ENCODE measurements at places on chromosomes 5 and 9.

- DNase-seq = no peak
Measured at GRCh38 chr9:120914953-120915352, 11.6 kb downstream of the TRAF1 start.

GRCh38 chr5:155936520-155937406 is 390.2 kb upstream of the SGCD start:
- DNase-seq = no peak

DNA sequence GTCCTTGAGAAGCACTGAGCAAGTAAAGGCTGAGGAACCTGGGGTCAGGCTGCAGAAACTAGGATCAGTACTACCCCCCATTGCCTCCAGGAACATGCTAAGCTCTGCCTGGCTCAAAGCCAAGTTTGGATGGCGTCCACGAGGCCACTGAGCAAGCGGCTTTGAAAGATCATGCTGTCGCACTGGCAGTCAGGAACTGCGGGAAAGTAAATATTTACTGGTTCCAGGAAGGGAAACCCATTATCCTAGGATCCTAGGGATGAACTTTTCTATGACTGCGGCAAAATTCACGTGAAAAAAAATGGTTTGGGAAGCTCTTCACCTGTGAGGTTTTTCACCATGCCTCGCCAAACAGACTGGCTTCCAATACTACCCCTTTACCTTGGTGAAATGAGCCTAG is 75.3 kb upstream of the PJA2 start:
- DNase-seq = no peak

GRCh38 chr5:139717221-139717620 is 69.1 kb downstream of the CXXC5 start:
- no peak for DNase-seq

DNA sequence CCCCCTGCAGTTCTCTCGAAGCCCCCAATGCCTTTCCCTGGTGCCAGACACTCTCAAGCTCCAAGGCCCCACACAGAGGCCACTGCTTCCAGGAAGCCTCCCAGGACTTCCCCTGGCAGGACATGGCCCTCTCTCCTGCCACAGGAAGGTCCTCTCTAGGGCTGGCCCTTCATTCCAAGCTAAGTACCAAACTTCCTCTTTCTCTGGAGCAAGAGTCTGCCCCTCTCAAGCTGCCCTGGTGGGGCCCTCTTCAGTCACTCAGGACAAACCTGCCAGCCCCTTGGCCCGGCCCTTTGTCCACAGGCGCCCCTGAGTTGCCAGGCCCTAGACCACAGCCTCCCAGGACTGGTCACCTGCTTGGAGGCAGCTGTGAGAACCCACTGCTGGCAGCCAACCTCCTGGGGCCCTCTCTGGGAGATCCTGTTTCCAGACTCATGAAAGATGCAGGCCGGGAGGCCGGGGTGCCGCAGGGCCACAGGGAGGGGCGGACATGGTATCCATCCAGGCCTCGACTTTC is 6.6 kb downstream of the NINJ1 start:
- DNase-seq = no peak

GRCh38 chr5:14818931-14819790 is 52.4 kb downstream of the ANKH start:
- no peak for DNase-seq

DNA sequence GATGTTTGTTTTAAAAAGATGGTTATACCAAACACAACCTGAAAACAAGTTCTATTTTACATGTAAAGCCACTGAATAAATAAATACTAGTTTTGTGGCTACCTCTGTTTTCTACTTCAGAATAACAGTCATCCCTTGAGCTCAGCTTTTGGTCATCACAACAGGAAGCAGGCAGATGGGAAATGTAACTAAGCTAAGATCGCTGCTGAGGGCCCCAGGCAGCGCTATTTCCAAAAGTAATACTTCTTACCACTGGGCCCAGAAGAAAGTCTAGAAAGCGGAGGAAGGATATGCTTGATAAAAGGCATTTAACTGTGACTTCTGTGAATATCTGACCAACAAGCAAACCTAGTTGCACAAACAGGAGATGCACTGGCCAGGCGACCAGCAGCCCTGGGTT is 61.4 kb downstream of the SERINC5 start:
- DNase-seq = no peak

DNA sequence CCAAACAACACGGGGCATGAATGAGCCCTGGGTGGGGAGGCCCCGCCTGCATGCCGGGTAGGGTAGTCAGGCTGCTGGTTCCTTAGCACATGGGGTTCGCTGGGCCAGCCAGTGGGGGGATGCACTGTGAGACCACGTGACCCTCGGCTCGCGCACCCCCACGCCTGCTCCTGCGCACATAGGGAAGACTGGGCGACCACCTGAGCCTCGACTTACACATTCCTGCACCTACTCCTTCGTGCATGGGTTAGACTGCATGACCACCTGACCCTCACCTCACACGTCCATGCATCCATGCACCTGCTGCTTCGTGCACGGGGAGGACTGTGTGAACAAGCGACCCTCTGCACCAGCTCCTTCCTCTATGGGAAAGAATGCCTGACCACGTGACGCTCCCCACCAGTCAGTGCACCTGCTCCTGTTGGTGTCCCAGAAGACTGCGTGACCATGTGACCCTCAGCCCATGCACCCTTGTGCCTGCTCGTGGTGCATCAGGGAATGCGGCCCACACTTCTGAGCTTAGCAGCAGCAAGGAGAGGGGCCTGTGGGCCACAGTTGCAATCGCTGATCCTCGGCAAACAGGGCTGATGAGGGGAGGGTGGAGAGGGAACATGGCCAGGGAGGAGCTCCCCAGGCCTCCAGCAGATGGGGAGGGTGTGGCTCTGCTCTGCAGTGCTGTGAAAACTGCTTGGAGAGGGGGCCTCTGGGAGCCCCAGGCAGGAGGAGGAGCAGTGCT is 18.1 kb downstream of the LPCAT1 start:
- DNase-seq = no peak

DNA sequence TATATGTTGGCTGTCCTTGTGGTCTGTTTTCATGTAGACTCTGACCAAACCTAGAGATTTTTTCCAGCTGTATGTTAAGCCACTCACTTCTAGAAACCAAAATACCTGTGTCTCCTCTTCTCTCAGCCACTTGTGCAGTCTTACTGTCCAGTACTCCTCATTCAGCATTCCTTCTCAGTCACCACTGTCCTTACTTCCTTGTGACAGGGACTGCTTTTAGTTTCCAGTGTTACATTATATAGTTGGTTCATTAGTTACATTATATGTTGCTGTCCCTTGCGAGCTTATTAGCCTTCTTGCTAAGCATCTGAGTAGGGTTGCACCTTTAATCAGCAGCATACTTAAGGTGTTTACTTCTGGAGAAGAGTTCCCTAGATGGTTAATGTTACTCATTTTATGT is 4.3 kb downstream of the ATP6V1G1 start:
- DNase-seq = no peak

DNA sequence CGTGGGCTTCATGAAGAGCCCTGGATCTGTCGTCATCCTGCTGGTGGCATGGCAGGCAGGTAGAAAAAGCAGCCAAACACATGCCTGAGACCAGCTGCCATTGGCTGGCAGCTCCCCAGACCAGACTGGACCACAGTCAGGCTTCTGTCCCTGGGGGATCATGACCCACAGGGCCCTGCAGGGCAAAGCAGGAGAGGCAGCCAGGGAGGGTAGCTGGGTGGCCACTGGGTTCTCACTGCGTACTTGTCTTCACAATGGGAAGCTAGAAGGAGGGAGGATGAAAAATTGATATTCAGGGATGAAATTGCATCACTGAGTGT is 67.8 kb upstream of the GARNL3 start:
- DNase-seq = no peak

All from stimulated activated CD8-positive, alpha-beta memory T cell treated with anti-CD3 and anti-CD28 coated beads, Interleukin-7, amount 100 ng/mL, for 1 hour (primary cell).